ENCODE measurements at places on chromosomes 3 and 15.

DNA sequence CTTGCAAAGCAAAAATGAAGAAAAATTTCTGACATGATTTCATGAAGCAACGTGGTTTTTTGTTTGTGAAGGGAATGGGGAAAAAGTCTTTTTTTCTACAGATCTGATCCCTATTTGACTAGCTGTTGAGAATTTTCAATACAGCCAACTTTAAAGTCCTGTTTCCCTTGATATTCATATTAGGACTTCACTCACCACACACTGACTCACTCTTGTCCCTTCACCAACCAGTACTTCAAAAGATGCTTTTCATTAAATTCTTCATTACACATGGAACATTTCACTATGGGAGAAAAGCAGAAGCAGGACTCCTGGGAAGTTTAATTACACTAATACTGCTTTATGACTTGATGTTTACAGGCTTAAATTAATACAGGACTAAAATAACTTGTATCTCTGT lies 16.6 kb downstream of the TRANK1 start:
- no peak for DNase-seq

GRCh38 chr3:59425942-59426341 lies 376.1 kb upstream of the CFAP20DC start:
- DNase-seq: no peak

DNA sequence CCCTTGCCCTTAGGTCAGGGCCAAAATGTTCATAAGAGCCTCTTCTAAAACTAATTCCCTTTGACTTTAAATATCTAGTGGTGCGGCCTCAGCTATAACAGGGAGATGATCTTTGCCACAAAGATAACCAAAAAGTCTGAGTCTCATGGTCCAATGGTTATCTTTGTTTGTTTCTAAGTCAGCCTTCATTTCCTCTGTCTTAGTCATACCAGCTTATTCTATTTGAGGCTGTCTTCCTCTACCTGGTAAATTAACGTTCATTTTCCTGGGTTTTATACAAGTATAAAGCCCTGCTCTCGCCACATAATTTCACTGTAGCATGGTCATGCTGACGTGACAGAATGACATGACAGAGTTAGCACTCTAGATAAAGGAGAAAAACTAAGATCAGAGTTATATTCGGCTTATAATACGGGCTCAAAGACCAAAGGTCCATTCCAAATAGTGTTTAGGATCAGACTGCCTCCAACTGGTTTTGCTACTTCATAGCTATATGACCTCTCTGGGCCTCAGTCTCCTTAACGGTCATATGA lies 18.4 kb downstream of the ZNF860 start:
- DNase-seq: no peak

DNA sequence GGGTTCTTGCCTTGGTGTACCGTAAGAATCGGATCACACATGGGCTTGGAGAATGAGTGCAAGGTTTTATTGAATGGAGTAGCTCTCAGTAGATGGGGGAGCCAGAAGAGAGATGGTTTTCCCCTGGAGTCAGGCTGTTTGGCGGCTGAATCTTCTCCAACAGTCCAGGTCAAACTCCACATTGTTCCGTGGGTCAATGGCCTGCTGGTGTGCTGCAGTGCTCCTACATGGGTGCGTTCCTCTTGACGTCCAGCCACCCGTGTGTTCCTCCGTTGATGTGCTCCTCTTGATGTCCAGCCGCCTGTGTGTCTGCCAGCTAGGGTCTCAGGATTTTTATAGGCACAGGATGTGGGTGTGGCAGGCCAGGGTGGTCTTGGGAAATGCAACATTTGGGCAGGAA lies 69.3 kb upstream of the AGBL1 start:
- DNase-seq: no peak

GRCh38 chr3:114659109-114660061 lies 365.6 kb downstream of the TIGIT start:
- DNase-seq: no peak

GRCh38 chr3:123394391-123395020 lies 54.4 kb downstream of the ADCY5 start:
- no peak for DNase-seq

Data from 8988T (cell line).